HT1080 (cell line): ENCODE measurements at places on chromosomes 2 and 18.

DNA sequence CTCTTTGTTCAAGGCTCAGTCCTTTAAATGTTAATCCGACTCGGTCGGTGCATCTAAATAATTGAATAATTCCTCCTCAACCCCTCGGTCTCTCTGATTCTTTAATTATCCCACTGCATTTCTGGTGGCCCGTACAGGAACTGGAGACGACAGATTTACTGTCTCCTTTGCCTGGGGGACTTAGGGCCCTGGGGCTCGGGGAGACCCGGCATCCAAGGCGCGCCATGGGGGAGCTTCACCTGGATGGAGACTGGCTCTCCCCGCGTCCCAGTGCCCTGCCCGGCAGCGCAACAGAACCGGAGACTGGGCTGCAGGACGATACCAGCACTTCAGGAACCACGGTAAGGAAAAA lies 47.7 kb upstream of the SELENOI start:
- DNase-seq, result no peak

GRCh38 chr2:65576278-65576677 lies 143.9 kb upstream of the SPRED2 start:
- DNase-seq, result no peak

DNA sequence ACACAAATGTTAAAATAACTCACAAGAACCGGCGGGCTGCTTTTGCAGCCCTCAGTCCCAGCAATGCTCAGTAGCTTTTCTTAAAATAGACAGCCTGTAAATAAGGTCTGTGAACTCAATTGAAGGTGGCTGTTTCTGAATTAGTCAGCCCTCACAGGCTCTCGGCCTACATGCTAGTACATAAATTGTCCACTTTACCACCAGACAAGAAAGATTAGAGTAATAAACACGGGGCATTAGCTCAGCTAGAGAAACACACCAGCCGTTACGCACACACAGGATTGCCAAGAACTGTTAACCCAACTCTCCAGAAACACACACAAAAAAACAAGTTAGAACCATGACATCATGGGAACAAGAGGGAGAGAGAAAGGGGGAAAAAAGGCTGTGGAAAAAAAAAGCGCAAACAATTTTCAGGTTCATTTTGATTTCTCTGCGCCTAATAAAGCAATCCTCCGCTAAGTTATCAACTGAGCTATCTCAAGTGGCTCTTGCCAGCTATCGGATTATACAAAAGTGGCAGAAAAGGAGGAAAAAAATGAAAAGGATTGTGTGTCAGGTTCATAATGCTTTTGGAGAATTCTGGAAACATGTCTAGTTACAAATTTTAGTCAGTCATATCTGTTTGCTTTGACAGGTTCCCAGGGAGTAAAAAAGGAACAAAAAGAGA lies 89.1 kb downstream of the ZEB2 start:
- DNase-seq, result no peak

GRCh38 chr2:30768036-30768686 lies 39.1 kb downstream of the CAPN13 start:
- DNase-seq, result no peak

GRCh38 chr2:43939695-43940256 lies 56.0 kb downstream of the LRPPRC start:
- DNase-seq, result no peak

- DNase-seq, result peak; percentile 98
Measured at GRCh38 chr2:234146087-234146826, 95.8 kb downstream of the SPP2 start.

- DNase-seq, result no peak
Measured at GRCh38 chr2:200443916-200444315, 66.0 kb downstream of the KCTD18 start.

DNA sequence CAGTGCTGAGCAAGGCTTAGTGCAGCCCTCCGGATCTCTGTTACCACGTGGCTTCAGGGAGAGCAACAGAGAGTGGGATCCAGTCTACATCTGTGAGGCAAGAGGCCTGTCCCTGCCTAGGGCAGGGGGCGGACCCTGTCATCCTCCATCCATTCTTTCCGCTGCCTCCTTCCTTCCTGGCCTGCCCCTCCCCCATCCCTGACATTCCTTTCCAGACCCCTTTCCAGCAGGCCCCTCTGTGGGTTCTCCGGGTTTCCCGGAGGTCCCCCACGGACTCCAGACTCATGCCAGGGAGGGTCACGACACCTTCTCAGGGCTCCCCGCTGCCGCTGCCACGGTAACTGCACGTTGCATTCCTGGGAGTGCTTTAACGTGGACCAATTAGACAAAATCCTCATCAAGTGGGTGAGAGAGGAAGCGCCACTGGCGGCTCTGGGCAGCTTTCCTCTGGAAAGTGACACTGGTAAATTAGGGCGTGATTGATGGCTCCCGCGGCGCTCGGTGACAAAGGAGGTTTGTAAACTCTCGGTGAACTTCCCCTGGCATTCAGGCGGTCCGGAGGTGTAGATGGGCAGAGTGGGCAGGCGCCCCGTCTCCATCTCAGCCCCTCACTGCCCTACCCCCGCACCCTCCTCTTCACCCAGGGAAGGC lies 11.4 kb downstream of the ATOH8 start:
- no peak for DNase-seq

GRCh38 chr2:15107137-15107536 lies 454.0 kb downstream of the NBAS start:
- peak; percentile 28 for DNase-seq

- no peak for DNase-seq
Measured at GRCh38 chr18:79374408-79375171, 21.1 kb upstream of the NFATC1 start.

DNA sequence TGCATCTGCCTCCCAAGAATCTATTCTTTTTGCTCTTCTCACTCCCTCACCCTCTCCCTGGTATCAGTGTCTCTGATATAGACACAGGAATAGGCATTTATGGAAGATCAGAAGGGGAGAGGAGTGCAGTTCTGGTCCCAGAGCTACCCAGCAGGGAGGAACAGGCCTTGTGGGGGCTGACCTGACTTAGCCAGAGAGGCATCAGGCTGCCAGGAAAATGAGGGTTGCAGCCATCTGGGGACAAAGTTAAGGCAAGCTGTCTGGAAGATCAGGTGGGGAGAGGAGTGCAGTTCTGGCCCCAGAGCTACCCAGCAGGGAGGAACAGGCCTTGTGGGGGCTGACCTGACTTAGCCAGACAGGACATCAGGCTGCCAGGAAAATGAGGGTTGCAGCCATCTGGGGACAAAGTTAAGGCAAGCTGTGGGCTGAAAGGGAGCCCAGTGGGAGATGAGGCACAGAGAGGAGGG lies 69.9 kb upstream of the HK2 start:
- no peak for DNase-seq

DNA sequence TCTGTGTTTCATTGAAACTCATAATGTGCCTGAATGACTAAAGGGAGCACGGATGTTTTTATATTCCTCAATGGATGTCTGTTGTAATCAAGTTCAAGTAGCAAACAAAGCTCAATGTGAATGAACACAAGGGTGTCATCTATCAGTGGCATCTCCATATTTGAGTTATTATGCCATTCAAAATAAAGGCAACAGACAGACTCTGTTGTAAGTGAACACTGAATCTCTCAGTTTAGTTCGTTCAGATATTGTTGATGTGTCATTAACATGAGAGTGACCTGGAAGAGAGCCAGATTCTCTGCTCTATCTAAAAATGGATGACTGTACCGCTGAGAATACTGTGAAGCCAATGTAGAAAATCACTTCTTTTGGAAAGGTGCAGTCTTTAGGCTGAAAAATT lies 118.7 kb downstream of the NUP35 start:
- peak; percentile 15 for DNase-seq

DNA sequence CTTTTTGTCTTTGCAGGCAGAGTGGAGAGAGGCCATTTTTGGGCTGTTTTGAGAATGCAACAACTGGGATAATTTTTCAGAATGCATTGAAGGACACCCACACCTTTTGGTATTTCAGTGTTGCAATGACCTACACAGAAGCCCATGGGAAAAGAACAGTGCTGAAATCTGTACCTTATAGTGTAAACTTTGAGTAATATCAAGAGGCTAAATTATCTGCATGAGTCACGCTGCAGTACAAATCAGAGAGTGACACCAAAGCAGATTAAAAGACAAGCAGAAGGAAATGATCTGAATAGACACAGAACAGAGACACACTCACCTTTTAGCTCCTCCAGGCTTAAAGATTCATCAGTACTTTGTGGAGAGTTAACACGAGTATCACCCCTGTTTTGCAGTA lies 265.3 kb downstream of the PAX3 start:
- peak; percentile 37 for DNase-seq

GRCh38 chr2:184031402-184032147 lies 566.8 kb upstream of the ZNF804A start:
- DNase-seq, result no peak

DNA sequence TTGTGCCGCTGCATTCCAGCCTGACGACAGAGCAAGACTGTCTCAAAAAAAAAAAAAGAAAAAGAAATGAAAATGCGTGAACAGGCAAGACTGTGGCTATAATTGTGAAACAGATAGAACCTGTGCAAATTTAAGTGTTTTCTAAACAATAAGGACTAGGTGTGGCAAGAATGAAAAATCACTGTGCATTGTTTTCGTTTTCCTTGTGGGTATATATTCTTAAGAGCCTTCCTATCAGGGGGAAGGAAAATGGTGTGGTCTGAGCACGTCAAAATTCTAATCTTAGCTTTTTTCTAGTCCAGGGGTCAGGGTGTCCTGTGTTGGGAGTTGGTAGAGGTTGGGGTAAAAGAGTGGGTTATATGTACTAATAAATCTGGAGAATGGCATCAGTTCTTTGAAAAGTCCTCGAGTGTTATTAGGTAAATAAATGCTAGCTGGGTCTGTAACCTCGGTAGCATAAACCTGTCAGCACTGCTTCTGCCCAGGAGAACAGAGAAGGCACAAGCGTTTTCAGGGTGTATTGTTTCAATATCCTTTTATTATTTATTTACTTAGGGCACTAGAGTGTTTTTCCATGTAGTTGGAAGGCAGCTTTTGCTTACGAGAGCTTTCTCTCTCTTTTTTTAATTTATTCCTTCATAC lies 11.6 kb downstream of the ATP6V1C2 start:
- no peak for DNase-seq

- DNase-seq, result no peak
Measured at GRCh38 chr2:119592436-119592835, 48.2 kb downstream of the CFAP221 start.

GRCh38 chr2:603427-603826 lies 73.8 kb downstream of the TMEM18 start:
- no peak for DNase-seq

DNA sequence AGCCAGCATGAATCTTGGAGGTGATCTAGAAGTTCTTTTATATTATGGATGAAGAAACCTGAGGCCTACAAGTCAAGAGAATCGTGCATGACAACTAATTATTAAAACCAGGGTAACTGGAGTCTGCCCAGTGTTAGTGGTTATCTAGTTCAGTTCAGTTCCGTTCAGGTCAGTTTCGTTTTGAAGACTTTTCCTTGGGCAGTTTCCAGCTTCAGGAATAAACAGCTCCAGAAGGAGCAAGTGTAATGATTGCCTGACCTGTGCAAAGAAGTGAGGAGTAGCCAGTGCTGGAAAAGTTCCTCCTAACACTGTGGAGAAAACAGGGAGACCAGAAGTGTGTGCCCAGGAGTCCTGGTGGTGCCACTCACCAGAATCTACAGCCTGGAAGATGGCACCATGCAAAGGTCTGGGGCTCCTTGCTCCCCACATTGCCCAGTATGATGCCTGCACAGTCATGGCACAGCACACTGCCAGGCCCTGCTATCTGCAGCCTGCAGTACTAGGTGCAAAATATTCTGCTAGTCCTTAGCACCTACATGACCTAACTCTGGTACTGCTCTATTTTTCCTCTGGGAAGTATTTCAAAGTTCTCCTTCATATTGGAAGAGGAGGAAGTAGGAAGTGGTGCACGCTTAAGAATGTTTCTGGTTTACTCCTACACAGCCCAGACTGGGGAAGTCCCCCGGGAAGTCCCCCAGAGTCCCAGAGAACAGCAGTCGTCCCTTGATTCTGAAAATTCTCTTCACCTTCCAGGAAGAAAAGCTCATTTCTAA lies 65.8 kb downstream of the SUMO1 start:
- DNase-seq, result no peak

DNA sequence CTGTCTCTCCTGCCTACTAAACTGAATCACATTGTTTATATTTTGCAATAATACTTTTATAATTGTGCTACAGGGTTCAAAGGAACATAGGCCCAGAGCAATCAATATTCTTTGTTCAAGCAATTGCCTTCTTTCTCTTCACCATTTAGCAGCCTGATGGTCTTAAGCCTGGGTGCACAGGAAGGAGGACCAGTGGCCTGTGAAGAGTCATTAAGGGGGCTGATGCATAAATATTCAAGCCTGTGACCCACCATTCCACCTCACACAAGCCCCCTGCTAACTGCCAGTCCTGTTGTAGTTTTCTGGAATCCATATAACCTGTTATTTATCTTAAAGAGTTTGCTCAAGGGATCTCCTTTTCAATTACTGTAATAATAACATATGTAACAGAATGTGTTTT lies 56.0 kb downstream of the ABCA12 start:
- no peak for DNase-seq

GRCh38 chr2:11743846-11744553 lies 2.4 kb upstream of the LPIN1 start:
- DNase-seq, result peak; percentile 99

- DNase-seq, result no peak
Measured at GRCh38 chr2:128786741-128787478, 468.2 kb upstream of the HS6ST1 start.

GRCh38 chr2:240509667-240510512 lies 47.9 kb downstream of the ANKMY1 start:
- no peak for DNase-seq

DNA sequence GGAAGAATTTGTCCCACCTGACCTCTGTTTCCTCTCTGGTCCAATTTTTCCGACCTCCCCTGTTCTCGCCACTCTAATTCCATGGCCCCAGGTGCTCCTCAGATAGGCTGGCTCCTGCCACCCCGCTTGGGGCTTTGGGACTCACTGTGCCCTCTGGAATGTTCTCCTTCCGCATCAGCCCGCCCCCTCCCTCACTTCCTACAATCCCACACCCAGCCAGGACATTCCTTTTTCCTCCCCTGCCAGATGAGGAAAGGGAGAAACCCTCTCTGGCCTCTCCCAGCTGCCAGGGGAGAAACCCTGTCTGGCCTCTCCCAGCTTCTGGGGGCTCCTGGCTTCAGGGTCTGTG lies 3.1 kb upstream of the OR6B2 start:
- no peak for DNase-seq

DNA sequence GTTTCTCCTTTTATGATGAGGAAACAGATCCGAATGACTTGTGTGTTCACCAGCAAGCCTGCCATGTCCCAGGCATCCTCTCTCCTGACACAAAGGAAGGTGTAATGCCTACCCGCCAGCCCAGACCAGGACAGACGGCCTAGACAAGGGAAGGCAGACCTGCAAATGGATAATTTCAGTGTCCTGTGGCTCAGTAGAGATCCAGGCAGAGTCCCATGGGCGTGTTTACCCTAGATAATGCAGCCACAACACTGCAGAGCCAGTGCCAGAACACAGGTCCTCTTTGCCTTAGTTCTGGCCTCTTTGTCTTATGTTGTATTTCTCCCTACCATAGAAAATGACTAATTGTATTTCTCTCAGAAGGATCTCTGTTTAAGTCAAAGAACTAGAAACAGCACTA lies 12.7 kb downstream of the TRAPPC12 start:
- no peak for DNase-seq

DNA sequence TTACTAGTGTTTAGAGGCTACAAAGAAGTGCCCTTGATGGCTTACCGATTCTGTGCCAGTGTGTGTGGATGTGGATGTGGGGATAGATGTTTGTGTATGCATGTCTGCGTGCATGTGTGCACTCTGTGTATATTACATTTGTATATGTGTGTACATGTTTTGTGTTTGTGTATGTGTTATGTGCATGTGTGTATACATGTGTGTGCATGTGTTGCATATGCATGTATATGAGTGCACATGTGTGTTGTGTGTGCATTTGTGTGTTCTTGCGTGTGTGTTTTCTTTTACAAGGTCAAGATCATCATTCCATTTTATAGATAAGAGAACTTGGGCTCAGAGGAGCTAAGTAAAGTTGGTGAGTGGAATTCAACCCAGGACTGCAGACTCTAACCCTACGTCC lies 217.1 kb upstream of the PID1 start:
- DNase-seq, result no peak
